GM12878 (cell line): ENCODE measurements at places on chromosomes 11 and 22. TPM values are rescaled to one million over a fixed set of nuclear protein-coding genes. Genes with fewer than 3 reads are reported as not detected.
A peak's percentile ranks its signal among the peaks of the same experiment; 100 is the strongest.

Gene OR56A4
- polyA plus RNA-seq: not detected in 2 replicates

- DNase-seq: no peak
These were observed 366.7 kb upstream of the NARS2 start for GRCh38 chr11:78941226-78941851.

GRCh38 chr11:74007691-74008372 is 1.1 kb downstream of the UCP3 start:
- no peak for DNase-seq

GRCh38 chr22:32725369-32725988 is 76.0 kb upstream of the TIMP3 start:
- DNase-seq: no peak

- DNase-seq: no peak
These were observed 33.0 kb upstream of the MYOD1 start for GRCh38 chr11:17686231-17686980.

Gene BTG4
- polyA plus RNA-seq: not detected in 2 replicates

- DNase-seq: no peak
These were observed 480.3 kb downstream of the BRD1 start for GRCh38 chr22:49347376-49347775.

- DNase-seq: no peak
These were observed 89.0 kb downstream of the CDKN1C start for GRCh38 chr11:2796508-2797113.

Gene APOBEC3B
- 39.7 and 45.1 TPM in 2 replicates for polyA plus RNA-seq

GRCh38 chr11:62545437-62546243 is 966 bp downstream of the AHNAK start:
- DNase-seq: no peak

- no peak for DNase-seq
These were observed 10.9 kb downstream of the PIM3 start for GRCh38 chr22:49971232-49972162.

Gene MRGPRX4
- not detected in 2 replicates for polyA plus RNA-seq

- no peak for DNase-seq
These were observed 152.3 kb downstream of the SPON1 start for GRCh38 chr11:14114786-14115185.

DNA sequence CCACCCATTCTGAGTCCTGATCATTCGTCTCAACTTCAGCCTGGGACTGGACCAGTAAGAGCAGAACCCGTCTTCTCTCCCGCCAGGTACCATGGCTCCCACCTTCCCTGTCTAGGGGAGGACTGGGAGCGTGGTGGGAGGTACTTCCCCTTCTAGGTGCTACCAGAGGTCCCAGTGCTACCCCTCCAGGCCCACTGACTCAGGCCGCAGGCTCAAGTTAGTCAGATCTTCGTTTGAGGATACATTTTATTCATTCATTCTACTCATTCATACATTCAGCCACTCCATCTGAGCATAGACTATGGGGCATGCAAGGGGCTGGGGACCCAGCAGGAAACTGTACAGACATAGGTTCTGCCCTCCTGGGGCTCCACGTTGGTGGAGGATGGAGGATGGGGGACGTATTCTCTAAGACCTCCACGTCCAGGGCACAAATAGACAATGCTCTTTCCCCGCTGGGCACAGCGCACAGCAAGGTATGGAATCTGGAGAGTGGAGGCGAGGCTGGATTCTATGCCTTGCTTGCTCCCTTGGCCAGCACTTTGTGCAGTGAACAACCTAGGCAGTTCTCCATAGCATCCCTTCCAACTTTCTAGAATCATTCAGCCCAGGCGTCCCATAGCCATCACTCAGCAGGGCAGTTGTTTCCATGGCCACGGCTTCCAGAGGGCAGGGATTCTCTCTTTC is 1.0 kb upstream of the RAB3IL1 start:
- DNase-seq: no peak

- peak; percentile 5 for DNase-seq
These were observed 30.9 kb upstream of the PARVB start for GRCh38 chr22:43993072-43993760.

DNA sequence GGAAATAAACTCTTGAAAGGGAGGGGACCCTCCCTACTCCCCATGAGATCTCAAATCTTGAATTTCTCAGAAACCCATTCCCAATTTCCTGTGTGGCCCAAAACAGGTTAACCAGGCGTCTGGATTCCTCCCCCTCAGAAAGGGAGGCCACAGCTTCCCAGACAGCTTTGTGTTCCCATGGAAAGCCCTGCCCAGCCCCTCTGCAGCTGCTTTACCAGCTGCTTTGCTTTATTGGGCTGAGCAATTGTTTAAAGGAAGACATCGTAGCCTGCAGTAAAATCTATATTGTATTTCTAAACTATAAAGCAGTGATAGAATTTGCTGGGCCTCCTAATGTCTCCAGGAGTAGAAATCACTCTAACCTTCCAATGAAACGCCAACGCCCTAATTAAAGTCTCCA is 97.4 kb downstream of the CHST1 start:
- no peak for DNase-seq

Gene EFCAB6
- polyA plus RNA-seq: 0.30 and 0.40 TPM in 2 replicates

DNA sequence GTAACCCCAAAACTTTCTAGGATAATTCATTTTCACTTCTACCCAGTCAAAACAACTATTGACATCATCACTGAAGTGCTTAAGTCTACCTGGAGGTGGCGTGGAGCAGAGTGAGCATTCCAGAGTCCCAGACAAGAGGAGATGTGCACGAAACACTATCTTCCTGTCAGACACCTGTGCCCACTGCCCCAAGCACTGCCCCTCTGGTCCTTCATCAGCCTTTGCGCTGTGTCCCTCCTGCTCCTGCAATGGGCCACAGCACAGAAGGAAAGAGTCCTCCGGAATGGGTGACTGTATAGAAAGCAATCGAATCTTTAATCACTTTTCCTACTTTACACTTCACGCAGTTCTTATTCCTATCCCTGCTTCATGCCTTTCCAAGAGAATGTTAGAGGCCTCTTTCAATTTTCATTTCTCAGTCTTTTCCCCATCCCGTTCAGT is 512 bp upstream of the GRIA4 start:
- no peak for DNase-seq

DNA sequence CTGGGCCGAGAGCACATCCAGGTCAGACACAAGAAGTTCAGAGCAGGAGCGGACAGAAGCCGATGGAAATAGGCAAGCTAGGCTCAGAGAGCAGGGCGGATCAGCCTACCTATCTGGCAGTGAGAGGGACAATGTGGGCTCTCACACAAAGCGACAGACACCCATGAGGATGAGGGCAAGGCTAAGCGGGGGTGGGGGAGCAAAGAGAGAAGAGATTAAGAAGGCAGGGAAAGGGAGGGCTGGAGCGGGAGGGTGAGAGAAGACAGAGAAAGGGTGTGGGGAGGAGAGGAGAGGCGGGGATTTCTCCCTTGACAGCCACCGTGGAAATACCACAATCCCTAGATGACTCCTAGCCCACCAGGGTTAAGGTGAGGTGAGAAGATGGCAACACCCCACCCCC is 57.9 kb downstream of the BUD13 start:
- no peak for DNase-seq

DNA sequence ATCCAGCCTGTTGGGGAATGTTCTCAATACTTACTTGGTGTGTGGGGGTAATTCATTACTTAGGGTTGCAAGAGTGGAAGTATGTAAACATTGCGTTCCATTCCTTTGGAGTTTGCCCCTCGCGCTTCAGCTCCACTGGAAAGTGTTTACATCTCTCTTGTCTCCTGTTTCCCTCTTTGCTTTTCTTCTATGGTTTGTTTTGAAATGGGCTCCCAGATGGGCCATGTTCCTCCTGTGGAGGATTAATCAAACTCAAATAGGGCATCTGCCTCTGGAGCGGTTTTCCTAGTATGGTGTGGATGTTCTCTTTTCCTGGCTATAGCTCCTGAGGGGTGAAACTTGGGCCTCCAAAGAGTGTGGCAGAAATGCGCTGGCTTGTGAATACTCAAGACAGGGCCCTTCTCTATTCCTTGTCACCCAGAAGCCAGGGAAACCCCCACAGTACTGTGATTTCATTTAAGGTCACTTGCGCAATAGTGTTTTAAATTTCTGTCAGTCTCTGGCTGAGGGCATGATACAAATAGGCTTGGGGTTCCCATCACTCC is 51.9 kb downstream of the CD44 start:
- DNase-seq: no peak

GRCh38 chr11:3143136-3143880 is 21.8 kb downstream of the OSBPL5 start:
- no peak for DNase-seq

DNA sequence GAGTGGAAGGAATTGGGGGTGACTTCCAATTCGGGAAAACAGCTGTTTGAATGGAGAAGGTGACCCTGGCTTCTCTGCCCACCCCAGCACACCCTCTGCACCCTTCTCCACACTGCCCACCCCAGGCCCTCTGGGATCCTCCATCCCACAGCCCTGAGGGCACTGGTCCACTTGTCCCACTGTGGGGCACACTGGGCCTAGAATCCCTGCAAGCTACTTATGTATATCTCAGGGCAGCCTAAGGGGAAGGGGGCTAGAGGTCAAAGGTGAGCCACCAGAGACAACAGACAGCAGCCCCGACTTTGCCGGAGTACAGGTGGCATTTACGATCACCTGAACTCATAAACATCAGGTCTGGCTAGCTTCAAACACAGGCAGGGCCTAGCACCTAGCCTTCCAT is 673 bp upstream of the SCUBE2 start:
- DNase-seq: no peak

Gene ZNRF3
- 0.14 and 0.20 TPM in 2 replicates for polyA plus RNA-seq

- no peak for DNase-seq
These were observed 475.1 kb downstream of the NELL1 start for GRCh38 chr11:21144531-21144930.

Gene PKDREJ
- 0.01 and 0.03 TPM in 2 replicates for polyA plus RNA-seq

Gene USH1C
- not detected in 2 replicates for polyA plus RNA-seq

- no peak for DNase-seq
These were observed 22.6 kb downstream of the BUD13 start for GRCh38 chr11:116750070-116750718.

DNA sequence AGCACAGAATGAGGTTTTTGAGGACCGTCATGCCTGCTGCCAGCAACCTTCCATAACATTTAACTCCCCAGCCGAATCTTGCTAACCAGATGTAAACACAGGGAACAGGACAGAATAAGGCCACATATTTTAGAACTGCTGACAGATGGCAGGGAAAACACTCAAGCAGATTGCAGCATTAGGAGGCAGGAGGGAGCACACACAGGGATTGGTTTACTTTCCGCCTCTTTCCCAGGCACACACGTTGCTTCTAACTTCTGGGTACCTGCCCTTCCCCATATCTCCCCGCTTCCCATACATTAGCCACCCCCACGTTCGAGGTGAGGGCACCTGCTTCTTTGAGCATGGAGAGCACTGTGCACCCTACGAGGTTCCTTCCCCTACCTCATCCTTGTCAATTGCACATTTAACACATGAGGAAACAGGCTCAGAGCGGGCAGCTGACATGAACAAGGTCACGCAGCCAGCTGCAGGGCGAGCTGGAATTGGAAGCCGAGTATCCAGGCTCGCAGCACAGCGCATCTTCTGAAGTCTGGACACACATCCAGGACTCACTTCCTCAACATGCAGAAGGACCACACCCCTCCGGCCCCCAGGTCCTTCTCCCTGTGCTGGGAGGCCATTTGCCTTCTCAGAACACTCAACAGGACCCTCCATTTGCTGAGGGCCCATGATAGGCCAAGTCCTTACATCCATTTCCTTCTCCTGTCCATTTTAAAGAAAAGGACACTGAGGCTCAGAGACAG is 18.7 kb downstream of the ASPHD2 start:
- DNase-seq: no peak

DNA sequence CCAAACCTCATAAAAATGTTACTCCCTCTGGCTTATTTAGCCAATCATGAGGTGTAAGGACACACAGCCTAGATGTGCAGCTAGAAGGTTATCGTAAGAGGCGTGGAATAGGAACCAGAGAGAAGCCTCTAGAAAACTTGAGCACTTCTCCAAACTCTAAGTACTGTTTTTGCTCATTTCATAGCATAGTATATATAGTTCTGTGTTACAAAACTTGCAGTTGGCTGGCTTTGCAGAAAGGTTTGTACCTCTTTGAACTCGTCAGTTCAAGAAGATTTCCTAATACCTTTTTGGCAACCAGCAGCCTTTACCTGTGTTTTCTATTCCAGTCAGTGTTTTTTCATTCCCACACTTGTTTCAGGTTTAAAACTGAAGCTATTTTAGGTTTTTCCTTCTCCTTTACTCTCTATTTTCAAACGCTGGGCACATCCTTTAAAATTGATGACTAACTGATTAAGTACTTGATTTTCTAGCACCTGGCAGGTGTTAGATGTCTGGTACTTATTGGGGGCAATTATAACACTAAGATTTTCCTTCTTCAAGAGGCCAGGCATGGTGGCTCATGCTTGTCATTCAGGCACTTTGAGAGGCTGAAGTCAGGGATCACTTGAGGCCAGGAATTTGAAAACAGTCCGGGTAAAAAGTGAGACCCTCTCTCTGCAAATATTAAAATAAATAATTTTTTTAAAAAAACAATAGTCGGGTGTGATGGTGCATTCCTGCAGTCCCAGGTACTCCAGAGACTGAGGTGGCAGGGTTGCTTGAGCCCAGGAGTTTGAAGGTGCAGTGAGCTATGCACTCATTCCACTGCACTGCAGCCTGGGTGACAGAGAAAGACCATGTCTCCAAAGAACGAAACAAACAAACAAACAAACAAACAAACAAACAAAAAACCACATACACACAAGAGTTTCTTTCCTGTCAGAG is 125.2 kb downstream of the LRRC4C start:
- no peak for DNase-seq

Gene WNT11
- 0.17 TPM in 1 of 2 replicates, not detected in the other for polyA plus RNA-seq
